ENCODE measurements at places on chromosomes 3 and 15.

DNA sequence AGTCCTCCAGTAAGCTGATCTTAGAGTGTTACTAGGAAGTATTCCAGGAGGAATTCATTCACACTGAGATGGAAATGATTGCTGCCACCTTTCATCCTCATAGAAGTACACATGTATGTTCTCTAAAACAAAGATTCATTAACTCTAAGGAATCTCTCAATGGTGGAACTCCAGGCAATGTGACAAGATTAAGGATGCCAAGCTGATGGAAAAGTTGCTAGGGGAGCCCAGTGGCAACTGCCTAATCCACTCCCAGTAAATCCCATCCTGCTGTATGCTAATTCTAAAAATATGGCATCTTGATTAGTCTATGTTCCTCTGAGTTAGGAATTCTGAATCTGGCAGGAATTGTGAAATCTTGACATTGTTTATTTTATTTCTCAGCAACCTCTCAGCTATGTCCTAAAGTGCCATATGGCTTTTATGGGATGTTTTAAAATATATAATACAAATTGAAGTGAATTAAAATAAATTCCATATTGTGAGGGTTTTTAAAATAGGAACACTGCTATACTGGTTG, 210.0 kb upstream of the TRIM42 start:
- DNase-seq, result no peak

DNA sequence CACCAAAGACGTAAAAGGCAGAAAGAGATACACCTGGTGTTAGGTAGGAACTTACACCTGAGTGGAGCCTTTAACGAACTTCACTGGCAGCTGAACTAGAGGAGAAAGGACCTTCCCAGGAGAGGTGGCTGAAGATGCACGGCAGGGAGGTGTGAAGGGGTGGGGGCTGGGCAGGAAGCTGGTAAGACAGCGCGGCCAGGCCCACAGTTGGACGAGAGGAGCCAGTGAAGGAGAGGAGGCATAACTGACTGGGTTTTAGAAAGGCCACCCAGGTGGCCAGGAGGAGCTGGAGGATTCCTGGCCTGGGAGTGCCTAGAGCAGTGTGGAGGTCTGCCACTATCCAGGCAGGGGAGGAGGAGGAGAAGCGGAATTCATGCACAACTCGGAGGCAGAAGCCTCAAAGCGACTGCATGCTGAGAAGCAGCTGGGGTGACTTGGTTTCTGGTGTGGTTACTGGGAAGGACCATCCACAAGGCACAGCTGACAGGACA, 51.9 kb downstream of the SLC41A3 start:
- DNase-seq, result no peak

- no peak for DNase-seq
Measured at GRCh38 chr3:141227752-141228151, 3.9 kb upstream of the PXYLP1 start.

GRCh38 chr3:136277634-136278033, 27.5 kb downstream of the PCCB start:
- no peak for DNase-seq

GRCh38 chr3:97827741-97828471, 6.1 kb downstream of the CRYBG3 start:
- DNase-seq, result no peak

DNA sequence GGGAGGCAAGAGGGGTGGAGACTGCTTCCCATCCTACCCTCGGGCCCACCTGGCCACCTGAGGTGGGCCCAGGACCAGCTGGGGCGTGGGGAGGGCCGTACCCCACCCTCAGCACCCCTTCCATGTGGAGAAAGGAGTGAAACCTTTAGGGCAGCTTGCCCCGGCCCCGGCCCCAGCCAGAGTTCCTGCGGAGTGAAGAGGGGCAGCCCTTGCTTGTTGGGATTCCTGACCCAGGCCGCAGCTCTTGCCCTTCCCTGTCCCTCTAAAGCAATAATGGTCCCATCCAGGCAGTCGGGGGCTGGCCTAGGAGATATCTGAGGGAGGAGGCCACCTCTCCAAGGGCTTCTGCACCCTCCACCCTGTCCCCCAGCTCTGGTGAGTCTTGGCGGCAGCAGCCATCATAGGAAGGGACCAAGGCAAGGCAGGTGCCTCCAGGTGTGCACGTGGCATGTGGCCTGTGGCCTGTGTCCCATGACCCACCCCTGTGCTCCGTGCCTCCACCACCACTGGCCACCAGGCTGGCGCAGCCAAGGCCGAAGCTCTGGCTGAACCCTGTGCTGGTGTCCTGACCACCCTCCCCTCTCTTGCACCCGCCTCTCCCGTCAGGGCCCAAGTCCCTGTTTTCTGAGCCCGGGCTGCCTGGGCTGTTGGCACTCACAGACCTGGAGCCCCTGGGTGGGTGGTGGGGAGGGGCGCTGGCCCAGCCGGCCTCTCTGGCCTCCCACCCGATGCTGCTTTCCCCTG, 2.2 kb upstream of the FES start:
- DNase-seq, result no peak

DNA sequence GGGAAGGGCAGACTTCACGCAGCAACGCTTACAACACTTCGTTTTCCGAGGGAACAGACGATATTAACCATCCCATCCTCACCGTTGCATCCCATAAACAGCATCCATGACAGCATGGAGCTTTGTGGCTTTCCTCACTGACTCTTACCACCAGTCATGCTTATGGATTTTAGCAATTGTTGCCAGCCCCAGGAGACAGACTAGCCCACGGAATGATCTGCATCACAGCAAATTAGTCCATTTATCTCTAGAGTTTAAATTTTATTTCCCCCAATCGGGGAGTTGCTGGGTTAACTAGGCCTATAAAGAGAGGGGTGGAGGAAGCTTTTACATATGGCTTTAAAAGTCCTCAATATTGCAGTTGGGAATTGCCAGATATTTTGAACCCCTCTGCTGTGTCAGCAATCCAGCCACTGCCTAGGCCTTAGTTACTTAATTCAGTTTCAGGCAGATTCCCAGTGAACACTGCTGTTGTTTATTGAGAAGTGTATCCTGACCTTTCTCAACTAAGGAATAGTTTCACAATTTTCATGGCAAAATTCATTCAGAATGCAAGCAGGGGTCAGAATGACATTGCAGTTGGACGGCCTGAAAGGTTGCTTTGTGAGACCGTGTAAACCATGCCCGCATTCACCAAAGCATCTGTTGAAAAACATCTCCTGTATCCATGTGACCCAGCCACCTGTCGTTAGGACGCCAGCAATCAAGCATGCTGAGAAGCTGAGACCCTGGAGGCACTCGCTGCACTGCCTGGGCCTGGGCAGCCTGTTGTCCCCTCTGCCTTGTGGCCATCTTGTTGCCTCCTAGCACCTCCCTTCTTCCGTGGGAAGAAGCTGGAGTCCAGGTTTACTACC, 397.4 kb upstream of the TPM1 start:
- peak; percentile 45 for DNase-seq

DNA sequence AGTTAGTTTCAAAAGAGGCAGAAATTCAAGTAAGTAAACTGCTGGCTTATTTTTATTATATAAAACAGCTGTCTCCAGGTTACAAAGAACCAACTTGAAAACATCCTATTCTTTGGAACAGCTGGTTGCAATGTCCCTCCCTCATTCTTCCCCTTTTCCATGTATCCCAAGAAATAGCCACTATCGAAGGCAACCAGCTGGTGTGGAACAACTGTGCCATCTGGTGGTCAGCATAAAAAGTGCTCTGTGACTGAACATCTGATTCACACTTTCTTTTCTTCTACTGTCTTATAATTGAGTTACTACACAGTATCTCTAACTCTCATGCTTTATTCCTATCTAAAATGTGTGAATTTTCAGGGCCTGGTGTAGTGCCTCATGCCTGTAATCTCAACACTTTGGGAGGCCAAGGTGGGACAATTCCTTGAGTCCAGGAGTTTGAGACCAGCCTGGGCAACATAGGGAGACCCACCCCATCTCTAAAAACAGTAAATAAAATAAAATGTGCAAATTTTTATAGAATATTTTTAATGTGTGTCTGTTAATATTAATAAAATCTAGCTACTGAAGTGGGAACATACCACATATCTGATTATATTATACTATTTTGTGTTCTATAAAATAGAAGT, 9.6 kb downstream of the OSBPL11 start:
- peak; percentile 67 for DNase-seq

- no peak for DNase-seq
Measured at GRCh38 chr3:149593418-149594160, 64.2 kb downstream of the WWTR1 start.

GRCh38 chr3:39716849-39717248, 92.6 kb upstream of the MYRIP start:
- no peak for DNase-seq

GRCh38 chr15:49989498-49989897, 129.5 kb downstream of the ATP8B4 start:
- no peak for DNase-seq

DNA sequence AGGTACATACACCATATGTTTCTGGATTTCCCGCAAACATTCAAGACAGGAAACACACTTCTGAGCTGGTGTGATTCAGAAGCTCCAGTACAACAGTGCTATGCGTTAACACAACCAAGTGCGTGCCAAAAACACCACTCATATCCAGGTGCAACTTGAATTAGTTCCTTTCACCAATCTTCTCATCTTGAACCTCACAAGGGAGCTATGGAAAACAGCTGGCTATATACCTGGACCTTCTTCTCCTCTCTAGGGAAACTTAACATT, 31.3 kb downstream of the SUSD5 start:
- no peak for DNase-seq

- DNase-seq, result no peak
Measured at GRCh38 chr3:3110749-3111361, 681 bp upstream of the IL5RA start.

GRCh38 chr3:127760791-127761440, 61.4 kb downstream of the MGLL start:
- no peak for DNase-seq

- DNase-seq, result no peak
Measured at GRCh38 chr3:52314489-52314888, 1.6 kb upstream of the DNAH1 start.

DNA sequence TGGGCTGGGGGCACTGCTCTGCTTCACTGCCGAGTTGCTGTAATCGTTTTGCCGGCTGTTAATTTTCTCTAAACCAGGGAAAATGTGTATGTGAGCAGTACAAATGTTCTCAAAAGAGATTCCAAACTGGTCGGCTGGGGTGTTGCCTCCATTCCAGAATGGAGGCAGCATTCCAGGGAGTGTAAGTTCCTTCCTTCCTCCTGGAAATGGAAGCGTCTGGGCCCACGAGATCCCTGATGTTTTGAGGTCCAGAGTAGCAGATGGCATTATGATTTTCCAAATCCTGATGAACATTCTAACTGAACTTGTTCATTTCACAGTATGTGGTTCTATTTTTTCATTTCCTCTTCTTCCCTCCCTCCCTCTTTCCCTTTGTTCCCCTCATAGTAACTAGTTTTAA, 64.4 kb upstream of the SKOR1 start:
- no peak for DNase-seq

GRCh38 chr3:3551981-3552380, 247.2 kb upstream of the LRRN1 start:
- no peak for DNase-seq

DNA sequence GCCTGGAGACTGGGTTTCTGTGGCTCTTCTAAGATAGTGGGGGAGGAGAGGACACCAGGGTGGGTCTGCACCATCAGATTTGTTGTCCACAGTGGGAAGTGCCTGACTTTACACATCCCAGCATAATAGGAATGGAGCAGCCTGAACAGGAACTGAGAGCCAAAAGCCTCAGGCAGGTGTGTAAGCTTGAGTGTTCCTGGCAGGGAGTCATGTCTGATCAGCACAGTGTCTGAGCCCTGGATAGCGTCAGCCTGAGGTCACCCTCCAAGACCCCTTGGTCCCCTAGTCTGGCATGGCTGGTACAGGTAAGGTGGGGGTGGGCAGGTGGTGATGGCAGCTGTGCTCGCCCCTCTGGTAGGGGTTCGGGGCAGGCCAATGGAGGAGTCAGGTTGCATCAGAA, 20.2 kb downstream of the INSYN1 start:
- no peak for DNase-seq
